ENCODE measurements at places on chromosomes 4 and X. TPM values are rescaled to one million over a fixed set of nuclear protein-coding genes. Genes with fewer than 3 reads are reported as not detected.

- peaks cover 5% of the 10 kb centered on the region for H3K27me3 ChIP-seq
- H3K27ac ChIP-seq, result no peak overlapping the region
- no peaks in the 10 kb centered on the region for H3K36me3 ChIP-seq
- no peak overlapping the region for H3K4me3 ChIP-seq
- no peak for DNase-seq
- no peaks in the 10 kb centered on the region for H3K4me1 ChIP-seq
Measured at GRCh38 chr4:109078724-109079123, 223.7 kb downstream of the COL25A1 start.

The VCX3B gene
- total RNA-seq, result not detected

The SPANXB1 gene
- not detected for total RNA-seq

The CLDN22 gene
- total RNA-seq, result not detected

DNA sequence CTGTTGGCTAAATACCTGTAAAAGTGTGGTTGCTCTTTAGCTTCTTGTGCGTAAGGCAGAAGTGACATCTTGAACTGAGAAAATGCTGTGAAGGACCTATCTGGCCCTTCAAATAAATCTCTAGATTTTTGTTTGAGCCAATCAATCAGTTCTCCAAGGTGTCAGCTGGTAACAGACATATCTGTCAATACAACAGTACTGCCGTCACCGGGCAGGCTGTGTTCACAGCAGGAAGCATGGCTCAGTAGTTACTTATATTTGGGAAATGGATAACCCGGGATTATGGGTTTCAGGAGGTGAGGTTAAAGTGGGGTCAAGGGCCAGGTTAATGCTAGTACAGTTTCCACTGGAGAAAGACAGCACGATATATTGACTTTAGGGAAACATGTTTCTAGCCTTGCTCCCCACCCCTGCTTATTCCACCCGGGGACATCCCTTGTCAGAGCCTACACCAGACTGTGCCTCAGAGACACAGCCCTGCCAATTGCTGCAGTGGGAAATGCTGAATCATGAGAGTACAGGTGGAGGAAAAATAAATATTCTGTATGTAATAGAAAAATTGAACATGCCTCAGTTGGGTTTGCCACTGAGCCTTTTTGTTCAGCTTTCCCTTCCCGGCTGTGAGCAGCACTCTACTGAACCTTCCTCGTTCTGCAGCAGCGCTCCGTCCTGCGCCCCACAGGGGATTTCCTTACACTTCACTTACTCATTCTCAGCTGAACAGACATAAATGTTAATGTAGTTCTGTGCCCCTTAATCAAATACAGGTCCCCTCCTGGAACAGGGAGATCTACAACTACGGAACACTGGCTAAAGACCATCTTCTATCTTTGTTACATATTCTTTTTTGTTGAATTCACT lies 121.1 kb downstream of the MGST2 start:
- peaks cover 3% of the 10 kb centered on the region for H3K4me1 ChIP-seq
- no peak for DNase-seq
- H3K27me3 ChIP-seq, result no peaks in the 10 kb centered on the region
- no peak overlapping the region for H3K27ac ChIP-seq

GRCh38 chr4:110154582-110154981 lies 43.8 kb downstream of the ELOVL6 start:
- H3K4me3 ChIP-seq, result no peak overlapping the region
- H3K36me3 ChIP-seq, result no peaks in the 10 kb centered on the region
- no peak overlapping the region for H3K27ac ChIP-seq
- H3K4me1 ChIP-seq, result peaks cover 3% of the 10 kb centered on the region
- no peaks in the 10 kb centered on the region for H3K27me3 ChIP-seq
